ENCODE measurements at places on chromosomes 11 and 22.

DNA sequence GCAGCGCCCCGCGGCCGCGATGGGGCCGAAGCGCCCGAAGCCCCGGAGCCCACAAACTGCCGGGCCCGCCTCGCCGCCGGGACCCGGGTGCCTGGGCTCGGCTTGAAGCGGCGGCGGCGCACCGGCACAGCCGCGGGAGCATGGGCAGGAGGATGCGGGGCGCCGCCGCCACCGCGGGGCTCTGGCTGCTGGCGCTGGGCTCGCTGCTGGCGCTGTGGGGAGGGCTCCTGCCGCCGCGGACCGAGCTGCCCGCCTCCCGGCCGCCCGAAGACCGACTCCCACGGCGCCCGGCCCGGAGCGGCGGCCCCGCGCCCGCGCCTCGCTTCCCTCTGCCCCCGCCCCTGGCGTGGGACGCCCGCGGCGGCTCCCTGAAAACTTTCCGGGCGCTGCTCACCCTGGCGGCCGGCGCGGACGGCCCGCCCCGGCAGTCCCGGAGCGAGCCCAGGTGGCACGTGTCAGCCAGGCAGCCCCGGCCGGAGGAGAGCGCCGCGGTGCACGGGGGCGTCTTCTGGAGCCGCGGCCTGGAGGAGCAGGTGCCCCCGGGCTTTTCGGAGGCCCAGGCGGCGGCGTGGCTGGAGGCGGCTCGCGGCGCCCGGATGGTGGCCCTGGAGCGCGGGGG is 346 bp downstream of the FJX1 start:
- DNase-seq = no peak

GRCh38 chr11:134205729-134206128 is 18.0 kb downstream of the NCAPD3 start:
- no peak for DNase-seq

GRCh38 chr11:66676282-66676919 is 1.3 kb downstream of the RBM4B start:
- DNase-seq = no peak

GRCh38 chr11:29184939-29185890 is 831.6 kb downstream of the KCNA4 start:
- DNase-seq = no peak

DNA sequence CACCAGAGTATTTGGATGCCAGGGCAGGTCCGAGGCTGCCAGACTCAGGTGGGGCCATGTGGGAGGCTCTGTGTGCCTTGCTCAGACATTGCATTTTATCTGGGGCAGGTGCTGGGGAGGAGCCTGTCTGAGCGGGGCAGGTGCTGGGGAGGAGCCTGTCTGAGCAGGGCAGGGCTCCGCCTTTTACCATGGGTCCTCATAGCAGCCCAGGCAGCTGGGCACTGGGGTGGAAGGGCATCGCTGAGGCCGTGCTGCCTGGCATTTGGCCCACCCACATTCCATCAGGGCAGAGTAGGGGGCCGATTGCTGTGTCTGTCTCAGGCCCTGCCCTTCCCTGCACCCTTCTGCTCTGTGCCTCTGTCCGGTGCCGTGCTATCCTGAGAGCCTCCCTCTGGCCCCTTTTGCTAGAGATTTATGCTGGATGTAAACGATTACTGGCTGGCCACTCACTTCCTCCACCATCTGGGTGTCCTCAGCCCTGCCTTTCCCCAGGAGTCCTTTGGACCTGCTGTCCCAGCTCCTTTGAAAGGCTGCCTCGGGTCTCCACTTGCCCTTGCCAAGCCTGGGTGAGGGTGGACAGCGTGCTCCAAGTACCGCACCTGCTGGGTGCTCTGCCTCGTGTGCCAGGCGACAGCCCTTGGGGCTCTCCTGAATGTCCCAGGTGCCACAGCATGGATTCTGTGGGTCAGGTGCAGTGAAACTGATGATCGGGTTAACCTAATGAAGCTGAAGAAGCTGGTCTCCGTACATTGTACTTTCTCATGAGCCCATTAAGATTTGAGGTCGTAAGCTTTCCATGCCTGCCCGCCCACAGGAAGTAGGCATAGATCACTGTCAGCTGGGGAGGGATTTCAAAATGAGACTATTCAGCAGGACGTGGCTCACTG is 281.6 kb downstream of the TBC1D22A start:
- DNase-seq = no peak

GRCh38 chr11:2881981-2882375 is 3.6 kb downstream of the CDKN1C start:
- DNase-seq = no peak

GRCh38 chr22:19632668-19633148 is 81.6 kb upstream of the SEPTIN5 start:
- DNase-seq = no peak

DNA sequence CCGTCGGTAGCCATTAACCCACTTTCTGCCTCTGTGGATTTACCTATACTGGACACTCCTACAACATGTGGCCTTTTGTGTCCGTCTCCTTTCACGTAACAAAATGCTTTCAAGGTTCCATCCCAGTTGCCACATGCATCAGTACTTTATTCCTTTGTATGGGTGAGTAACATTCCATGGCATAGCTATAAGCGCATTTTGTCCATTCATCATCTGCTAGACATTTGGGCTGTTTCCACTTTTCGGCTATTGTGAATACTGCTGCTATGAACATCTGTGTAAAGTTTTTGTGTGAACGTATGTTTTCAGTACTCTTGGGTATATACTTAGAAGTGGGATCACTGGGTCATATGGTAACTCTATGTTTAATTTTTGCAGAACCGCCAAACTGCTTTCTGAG is 257.2 kb downstream of the ST3GAL4 start:
- no peak for DNase-seq

- DNase-seq = no peak
These were observed 41.0 kb downstream of the FLI1 start for GRCh38 chr11:128734832-128735224.

- DNase-seq = no peak
These were observed 7.7 kb upstream of the ANKRD42 start for GRCh38 chr11:83185767-83186166.

DNA sequence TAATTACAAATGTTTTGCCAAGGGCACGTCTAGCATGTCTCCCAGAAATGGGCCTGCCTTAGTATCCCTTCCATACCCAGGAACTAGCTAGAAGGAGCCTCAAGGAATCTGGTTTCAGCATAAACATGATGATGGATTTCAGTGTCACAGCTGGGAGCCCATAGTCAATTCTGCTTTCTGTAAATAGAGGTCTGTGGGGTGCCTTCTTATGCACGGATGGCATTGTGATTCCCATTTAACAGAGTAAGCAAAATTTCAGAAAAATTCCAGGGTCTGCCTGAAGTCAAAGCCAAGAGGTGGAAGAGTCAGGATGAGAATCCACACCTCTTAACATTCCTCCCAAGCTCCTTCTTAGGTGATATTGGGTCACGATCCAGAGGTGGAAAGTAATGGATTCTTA is 12.1 kb downstream of the DUSP18 start:
- DNase-seq = no peak

DNA sequence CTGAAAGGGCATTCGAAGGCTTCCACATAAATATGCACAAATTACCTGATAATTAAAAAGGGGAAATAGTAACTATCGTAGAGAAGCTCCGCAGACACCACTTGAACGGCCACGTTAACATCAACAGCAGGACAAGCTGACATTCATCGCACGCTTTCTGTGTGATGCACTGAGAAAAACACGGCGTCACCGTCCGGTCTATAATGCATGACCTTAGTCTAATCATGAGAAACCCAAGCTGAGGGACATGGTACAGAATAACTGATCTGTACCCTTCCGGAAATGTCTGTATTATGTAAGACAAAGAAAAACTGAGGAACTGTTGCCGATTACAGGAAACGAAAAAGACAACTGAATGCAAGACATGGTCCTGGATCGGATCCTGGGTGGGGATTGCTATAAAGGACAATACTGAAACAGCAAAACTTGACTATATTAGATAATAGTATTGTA is 678 bp upstream of the RANGAP1 start:
- DNase-seq = peak; percentile 60

GRCh38 chr11:21769188-21769587 is 423.7 kb upstream of the ANO5 start:
- DNase-seq = no peak

DNA sequence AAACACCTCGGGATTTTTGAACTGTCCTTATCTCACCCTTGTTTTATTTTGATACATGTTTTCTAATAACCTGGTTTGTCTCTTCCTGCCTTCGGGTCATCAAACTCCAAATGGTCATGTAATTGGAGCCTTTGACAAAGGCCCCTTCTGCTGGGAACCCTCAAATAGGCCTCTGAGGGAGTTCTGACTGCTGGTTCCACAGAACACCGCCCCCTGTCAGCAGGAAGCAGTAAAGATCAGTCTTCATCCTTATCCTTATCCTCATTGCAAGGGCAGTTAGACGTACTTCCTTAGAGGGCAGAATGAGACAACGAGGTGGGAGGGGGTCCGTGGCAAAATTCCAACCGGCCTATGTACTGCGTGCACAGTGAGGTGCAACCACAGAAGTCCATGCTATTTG is 12.1 kb downstream of the TRIM51 start:
- no peak for DNase-seq

DNA sequence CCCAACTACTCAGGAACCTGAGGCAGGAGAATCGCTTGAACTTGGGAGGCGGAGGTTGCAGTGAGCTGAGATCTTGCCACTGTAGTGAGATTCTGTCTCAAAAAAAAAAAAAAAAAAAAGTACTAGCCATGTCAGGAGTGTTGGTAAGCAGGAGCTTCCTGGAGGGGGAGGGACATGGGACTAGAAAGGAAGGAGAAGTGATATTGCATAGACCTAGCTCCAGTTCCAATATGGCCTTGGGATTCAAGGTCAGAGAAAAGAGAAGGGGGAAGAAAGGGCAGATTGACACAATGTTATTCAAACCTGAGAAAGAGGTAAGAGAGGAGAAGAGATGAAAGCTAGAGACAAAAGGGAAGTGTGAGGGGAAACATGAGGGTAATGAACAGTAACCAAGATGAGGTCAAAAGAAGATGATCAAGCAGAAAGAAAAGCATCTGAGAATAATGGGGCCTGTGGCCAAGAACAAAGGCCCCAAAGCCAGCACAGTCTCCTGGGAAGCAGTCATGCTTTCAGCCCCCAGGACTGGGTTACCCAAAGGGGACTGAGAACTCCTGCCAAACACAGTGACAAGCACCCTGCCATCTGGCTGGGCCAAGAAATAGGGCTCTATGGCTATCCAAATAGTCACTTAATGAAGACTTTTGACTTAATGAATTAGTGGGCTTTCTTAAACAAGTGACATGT is 51.7 kb upstream of the FTH1 start:
- no peak for DNase-seq

GRCh38 chr11:121636081-121636799 is 183.5 kb upstream of the SORL1-AS1 start:
- DNase-seq = no peak

GRCh38 chr11:111571829-111572501 is 30.3 kb upstream of the SIK2 start:
- DNase-seq = no peak

DNA sequence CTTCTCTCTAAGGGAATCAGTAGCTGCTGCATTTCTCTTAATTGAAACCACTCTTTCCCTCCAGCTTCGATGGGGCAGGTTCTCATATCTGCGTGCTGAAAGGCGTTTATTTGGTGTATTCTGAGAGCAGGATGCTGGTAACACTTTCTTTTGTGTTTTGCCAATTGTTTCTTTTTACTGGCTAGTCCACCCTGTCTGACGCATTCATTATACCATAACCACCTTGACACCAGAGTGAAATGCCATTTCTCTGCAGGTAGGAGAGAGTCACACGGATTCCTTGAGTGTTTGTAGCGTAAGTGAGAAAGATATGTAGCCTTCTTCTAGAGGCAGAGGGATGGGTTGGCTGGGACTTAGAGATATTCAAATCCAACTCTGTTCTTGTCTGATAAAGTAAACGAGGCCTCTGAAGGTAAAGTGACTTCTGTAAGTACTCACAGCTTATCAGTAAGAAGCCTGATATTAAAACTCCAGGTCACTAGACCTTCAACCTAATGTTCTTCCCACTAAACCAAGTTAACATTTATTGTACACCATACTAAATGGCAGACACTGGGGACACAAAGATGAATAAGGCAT is 21.4 kb downstream of the CD44 start:
- no peak for DNase-seq

- DNase-seq = no peak
These were observed 16.9 kb upstream of the TMPRSS6 start for GRCh38 chr22:37126383-37126782.

DNA sequence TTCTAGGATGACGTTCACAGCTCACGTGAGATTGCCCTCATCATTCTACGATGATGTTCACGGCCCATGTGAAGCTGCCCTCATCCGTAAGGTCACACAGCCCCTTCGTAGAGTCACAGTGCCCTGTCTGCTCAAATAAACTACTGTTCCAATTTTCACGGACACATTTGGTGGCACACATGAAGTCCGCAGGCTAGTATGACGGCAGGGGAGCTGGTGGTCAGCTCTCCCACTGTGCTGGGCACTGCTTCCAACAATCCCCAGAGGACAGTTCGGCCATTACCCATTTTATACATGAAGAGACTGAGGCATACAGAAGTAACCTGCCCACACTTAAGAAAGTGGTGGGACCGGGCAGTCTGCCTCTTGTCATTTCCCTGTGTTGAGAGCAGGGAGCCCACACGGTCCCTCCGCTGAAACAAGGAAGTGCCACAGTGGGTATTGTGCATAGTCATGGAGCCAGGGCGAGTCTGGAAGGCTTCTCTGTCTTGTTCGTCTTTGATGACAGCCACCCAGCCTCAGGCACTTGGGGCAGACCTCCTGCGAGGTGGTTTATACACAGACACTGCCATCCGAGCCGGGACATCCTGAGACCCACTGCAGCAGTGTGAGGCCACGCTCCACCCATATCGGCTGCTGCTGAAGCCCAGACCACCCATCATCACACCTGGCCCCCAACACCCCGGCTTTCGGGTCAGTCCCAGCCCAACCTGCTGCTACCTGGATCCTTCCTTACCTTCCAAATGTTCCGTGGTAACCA is 114.3 kb downstream of the PHF21B start:
- no peak for DNase-seq

DNA sequence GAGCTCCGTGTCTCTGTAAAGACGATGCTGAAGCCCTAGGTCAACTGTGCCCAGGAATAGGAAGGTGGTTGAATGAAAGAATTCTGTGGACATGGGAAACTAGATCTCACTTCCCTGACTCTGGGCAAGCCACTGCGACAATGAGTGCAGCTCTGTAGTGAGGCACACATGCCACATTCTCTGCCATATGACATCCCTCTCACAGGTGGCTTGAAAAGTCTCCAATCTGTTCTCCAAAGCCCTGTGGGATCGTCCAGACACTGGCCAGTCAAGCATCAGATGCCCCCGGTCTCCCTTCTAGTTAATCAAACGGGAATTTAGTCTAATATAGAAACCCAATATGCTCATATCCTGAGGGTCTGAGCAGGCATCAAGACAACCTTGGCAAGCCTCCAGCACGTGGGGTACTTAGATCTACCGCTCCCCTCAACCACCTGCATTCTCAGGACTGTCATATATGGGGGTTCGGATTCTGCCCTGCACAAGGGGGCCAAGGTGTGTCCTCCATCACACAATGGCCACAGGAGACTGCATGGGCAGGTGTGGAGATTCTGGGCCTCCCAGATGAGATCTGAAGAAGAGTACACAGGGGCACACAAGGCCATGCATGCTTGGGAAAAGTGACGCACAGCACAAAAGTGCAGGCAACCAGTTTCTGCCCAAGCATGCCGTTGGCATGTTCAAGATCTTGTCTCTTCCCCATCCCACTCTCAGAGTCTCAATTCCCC is 11.9 kb downstream of the DKK3 start:
- DNase-seq = no peak

GRCh38 chr11:113546757-113547507 is 71.7 kb upstream of the DRD2 start:
- DNase-seq = no peak

- DNase-seq = no peak
These were observed 539 bp upstream of the SLC36A4 start for GRCh38 chr11:93198215-93198845.

All from SIG-M5 (cell line).